ENCODE measurements at places on chromosomes 7 and 10.
A peak's percentile ranks its signal among the peaks of the same experiment; 100 is the strongest.

- DNase-seq: no peak
Measured at GRCh38 chr10:75887992-75888680, 456.7 kb downstream of the LRMDA start.

DNA sequence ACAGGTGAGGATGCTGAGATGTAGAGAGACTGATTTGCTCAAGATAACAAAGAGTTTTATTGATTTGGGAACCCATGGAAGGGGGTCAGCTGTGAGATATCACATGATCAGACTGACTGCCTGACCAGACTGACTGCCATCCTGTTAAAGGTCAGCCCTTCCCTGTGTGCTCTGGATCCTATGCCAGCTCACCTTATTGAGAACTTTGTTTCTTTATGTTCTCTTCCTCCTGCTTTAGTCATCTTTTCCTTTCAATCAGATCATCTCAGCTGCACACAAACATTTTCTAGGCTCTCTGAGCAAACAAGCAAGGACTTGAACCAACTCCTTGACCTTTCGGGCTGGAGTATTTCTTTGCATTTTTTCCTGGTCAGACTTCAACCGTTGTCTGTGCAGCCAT is 50.0 kb upstream of the MTPN start:
- DNase-seq: no peak

DNA sequence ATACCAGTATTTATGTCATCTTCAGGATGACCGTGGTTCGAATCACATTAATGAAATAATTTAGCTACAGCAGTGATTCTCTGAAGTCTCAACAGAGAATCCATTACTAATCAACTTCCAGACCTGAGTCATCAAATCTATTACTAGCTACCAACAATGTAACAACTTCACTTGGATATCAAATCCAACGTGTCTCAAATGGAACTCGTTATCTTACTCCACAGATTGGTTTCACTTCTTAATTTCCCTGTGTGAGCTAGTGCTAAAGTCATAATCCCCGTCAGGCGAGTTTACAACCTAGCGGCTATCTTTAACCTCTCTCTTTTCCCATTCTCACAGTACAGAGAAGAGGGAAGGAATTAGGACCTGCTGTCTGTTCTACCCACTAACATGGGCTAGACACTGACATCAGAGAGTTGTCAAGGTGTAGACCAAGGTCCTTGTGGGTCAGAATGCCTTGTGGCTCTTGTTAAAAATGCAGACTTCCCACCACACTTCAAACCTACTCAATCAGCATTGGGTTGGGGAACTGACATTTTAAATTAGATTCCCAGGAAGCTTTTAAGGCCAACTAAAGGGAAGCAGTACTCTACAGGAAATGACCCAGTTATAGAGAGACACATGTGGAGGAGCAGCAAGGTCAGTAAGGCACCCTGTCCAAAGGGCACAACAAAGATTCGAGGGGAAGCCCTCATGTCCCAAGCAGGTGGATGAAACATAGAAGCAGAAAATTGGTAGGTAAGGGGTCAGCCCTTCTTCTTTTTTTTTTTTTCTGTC is 57.3 kb upstream of the GSAP start:
- DNase-seq: no peak

DNA sequence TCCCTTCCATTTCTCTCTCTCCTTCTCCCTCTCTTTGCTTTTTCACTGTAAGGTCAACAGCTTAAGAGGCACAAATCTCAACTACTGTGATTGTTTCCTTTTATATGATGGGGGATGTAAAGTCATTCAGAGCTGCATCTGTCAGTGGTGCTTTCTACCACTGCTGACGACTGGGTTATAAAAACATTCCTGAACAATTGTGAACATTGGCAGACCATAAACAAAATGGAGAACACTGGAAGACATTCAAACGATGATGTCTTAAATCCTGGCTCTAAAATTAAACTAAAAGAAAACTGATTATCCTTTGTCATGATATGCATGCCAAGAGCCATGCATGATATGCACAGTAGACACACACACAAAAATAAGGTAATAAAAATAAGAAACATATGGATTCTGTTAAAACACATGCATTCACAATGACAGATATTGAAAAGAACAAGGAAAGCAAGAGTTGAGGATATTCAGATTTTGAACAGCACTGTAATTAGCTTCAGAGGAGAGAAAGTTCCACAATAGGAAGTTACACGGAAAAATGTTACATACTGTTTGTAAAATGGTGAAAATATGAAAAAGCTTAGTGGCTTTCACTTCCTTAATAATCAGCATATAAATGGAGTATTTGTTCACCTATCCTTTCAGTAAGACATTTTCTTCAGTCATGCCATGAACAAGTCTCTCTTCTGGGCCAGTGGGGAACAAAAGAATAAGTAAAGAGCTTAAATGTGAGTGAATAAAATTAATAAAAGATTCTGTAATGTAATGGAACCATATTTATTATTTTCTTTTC is 89.2 kb downstream of the RNLS start:
- DNase-seq: no peak

- DNase-seq: no peak
Measured at GRCh38 chr7:95601316-95601715, 5.0 kb upstream of the PDK4 start.

GRCh38 chr7:66837007-66837406 is 84.0 kb upstream of the TMEM248 start:
- DNase-seq: no peak

DNA sequence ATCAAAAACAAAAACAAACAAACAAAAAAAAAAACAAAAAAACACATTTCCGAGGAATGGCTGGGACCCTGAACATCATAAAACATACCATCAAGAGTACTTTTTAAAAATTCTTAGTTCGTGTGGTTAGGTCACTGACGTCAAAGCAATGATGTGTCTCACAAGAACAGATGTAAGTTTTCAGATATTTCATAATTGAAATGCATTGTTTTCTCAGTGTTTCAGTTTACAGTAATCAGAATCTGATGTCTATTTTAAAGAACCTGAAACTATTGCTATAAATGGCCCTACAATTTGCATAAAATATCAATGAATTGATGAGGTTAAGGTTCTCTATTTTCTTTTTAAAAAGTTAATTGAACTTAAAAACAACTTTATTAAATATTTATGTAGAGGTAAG is 103.7 kb upstream of the HGF start:
- DNase-seq: no peak

- no peak for DNase-seq
Measured at GRCh38 chr10:86857128-86857721, 100.2 kb downstream of the MMRN2 start.

GRCh38 chr7:23476286-23477156 is 6.2 kb upstream of the IGF2BP3 start:
- no peak for DNase-seq

DNA sequence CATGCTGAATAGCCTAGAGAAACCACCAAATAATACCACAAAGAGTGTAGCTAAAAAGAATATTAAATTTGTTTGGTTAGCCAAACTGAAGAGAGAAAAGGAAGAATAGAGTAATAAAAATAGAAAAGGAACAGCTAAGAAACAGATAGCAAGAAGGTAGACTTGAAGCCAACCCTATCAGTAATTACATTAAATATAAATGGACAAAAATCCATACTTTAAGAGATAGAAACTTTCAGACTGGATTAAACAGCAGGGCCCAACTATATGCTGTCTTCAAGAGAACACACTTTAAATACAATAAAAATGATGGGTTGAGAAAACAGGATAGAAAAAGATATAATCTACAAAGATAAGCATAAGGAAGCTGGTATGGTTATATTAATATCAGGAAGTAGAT is 31.2 kb downstream of the IL2RA start:
- no peak for DNase-seq

GRCh38 chr7:80876894-80877414 is 41.9 kb downstream of the SEMA3C start:
- no peak for DNase-seq

- DNase-seq: no peak
Measured at GRCh38 chr7:42123716-42124115, 113.3 kb downstream of the GLI3 start.

DNA sequence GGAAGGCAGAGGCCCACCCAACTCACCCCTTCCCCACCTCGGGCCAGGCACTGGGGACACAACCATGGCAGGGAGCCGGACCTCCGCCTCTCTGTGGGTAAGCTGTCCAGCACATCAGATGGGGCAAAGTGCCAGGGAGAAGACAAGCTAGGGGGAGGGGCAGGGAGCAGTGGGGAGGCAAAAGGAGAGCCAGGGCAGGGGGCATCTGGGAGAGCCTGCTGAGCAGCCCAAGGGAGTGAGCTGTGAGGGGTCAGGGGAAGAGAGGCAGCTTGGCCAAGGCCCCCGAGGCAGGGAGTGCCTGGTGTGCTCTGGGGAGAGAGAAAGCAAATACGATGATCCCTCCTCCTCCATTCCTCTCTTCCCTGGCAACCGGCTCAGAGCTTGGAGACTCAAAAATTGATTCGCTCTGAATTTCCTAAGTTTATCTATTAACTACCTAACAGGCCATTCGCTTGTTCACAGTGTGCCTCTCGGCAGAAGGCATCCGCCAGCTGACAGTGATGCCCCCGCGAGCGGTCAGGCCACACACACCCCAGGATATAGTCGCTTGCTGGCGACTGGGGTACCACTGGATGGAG is 4.5 kb downstream of the CAMK2B start:
- DNase-seq: no peak

- no peak for DNase-seq
Measured at GRCh38 chr7:84390845-84391244, 196.3 kb upstream of the SEMA3A start.

DNA sequence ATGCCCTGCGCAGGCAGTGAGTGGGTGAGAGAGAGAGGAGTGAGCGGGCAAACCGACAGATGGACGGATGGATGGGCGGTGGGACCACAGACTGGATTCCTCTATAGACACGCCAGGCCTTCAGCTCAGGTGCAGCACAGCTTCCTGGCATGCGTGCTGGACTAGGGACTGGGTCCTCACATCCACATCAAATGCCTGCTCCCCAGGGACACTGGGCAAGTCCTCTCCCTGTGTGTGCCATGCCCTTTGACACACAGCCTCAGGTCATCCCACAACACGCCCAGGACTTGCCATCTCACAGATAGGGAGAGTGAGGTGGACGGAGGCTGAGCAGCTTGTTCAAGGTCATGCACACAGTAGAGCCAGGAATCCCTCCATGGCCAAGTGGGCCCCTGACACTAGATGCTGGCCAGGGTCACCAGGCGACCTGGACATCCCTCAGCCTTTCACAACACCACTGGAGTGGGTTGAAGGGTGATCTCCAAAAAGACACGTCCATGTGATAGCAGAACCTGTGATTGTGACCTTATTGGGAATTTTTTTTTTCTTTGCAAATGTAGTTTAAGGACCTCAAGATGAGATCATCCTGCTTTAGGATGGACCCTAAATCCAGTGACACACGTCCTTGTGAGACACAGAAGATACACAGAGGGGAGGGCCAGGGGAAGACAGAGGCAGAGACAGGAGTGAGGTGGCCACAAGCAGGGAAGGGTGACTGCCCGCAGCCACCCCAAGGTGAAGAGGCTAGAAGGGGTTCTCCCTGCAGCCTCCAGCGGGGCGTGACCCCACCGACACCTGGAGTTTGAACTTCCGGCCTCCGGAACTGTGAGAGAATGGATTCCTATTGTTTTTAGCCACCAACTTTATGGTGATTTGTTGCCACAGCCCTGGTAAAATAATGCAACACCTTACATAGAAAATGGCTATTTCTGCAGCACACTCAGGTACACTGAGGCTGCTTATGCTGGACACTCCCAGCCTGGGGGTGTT is 155.0 kb upstream of the CHST15 start:
- no peak for DNase-seq

GRCh38 chr10:90289037-90289436 is 568.8 kb downstream of the HTR7 start:
- DNase-seq: no peak

DNA sequence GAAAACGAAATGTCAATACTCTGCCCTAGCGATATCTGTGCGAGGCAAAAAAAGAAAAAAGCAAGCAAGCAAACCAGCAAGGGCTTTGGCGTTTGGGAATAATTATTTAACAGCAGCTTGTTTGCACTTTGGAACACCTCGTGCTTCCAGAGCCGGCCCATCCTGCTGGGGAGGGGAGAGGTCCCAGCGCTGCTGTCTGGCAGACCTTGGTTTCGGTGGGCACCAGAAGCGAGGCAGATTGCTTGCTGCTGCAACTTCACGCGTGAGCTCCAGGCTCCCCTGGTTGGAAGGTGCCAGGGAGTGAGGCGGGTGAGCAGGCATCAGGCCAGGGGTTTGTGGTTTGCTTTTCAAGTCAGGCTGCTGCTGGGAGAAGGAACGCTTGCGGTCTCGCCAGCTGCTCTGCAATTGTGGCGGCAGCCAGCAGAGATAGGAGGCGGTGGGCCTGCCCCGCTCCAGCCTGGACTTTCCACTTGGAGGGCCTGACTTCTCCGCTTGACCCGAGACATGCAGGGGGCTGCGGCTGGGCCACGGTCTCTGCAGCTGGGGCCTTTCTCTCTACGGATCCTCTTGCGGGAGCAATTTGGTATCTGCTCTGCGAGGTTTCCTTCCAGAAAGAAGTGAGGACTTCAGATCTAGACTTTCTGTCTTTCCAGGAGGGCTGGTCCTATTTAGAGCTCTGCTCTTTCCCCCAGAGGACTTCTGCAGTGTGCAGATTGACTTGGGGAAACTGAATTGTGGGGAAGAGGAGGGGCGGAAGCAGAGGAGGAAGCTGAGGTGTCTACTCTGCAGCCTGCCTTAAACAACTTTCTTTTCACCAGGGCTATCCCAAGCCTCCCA is 131.4 kb downstream of the PRPF18 start:
- peak; percentile 61 for DNase-seq

- no peak for DNase-seq
Measured at GRCh38 chr10:17144032-17144431, 14.4 kb upstream of the CUBN start.

GRCh38 chr10:57694956-57695608 is 572.6 kb downstream of the IPMK start:
- no peak for DNase-seq

DNA sequence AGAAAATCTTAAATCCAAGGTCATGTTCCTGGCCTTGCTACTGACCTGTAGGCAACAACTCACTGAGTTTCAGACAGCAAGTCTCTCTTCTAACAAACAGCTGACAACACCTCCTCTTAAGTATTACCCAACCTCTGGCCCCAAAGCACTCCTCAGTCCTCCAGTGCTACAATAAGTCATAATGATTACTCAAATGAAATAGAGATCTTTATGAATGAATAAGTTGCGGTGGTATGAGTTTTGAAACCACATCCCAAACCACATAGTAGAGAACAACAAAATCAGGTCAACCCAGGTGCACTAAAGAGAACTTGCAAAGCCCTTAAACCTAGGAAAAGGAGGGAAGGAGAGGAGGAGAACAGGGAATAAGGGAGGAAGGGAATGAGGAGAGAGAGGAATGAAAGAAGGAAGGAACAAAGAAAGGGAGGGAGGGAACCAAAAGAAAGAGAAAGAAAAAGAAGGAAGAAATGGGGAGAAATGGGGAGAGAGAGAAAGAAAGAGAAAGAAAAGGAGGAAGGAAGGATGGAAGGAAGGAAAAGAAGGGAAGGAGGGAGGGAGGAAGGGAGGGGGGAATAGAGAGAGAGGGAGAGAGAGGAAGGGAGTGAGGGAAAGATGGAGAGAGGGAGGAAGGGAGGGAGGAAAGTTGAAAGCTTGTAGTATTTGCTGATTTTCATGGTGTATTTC is 142.8 kb upstream of the CALCR start:
- no peak for DNase-seq

Measured in HuH-7 (cell line).